ENCODE measurements at places on chromosomes 6 and 20.

- no peak for DNase-seq
Observed at GRCh38 chr6:4291453-4292403, 156.4 kb upstream of the ECI2 start.

GRCh38 chr20:8291873-8292272, 159.8 kb downstream of the PLCB1 start:
- DNase-seq, result no peak

GRCh38 chr20:23156842-23157423, 70.8 kb upstream of the CD93 start:
- DNase-seq, result no peak

DNA sequence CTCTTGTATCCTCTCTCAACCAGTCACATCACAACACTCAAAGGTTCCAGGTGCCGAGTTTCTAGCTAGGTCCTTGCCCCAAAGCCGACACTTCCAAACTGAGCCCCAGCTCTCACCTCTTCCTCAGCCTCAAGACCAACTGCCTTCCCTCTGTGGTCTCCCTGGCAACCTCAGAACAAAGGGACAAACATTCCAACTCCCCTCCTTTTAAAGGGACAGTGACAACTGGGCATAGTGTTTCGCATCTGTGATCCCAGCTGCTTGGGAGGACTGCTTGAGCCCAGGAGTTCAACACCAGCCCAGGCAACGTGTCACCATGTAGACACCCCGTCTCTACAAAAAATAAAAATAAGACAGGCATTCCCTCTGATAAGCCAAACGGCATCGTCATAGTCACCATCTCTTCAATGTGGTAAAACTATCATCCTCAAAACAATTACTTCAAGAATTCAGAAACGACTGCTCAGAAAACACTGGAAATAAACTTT, 11.3 kb downstream of the DIDO1 start:
- DNase-seq, result peak; percentile 21

DNA sequence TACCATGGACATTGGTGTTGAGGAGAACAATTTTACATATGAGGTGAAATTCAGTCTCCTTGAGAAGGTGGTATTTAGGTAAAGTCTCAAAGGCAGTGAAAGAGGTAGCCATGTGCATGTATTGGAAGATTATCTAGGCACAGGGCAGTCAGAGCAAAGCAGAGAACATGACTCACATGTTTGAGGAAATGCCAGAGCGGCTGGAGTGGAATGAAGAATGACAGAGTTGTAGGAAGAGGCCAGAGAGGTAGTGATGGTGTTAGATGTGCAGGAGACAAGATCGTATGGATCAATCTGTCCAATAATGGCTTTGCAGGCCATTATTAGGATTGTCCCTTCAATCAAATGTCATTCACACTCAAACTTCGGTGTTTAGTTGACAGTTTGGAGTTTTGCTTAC, 449.4 kb upstream of the PTCHD4 start:
- DNase-seq, result no peak

DNA sequence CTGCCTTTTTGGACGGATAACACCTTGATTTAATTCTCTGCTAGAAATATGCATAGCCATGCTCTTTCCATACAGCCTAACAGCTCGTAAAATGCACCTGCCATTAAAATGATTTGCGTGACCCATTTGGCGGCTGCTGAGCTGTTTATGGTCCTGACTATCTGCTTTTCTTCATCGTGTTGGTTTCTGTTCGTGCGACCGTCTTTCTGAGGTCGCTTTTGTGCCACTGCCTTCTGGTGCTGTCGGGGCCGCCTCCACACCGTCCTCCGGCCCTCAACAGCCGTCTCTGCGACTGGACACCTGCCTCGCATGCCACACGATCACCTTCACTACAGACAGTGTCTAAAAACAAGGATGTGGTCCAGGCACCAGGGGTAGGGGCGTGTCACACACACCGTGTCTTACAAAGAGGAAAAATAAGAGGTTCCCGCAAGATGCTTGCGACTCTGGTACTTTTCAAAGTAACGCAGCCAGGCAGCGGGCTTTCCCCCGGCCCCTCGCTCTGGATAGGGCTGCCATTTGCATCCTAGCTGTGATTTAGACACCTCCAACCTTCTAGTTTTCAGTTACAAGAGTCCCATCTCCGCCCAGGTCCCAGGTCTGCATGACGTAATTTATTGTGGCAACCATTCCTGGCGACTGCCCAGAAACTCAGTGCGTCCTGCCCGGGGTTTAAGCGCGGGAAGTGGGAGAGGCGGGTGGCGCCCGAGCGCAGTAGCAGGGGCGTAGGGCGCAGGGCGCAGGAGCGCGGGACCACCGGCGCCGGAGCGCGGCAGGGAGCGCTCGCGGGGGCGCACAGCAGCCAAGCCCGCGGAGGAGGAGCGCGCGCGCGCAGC, at the start of gene STMND1:
Gene STMND1 (plus strand): TSS at position 629 of the 836 bp plus-strand sequence. CDS start 208 bp downstream, outside the sequence.
- peak; percentile 92 for DNase-seq

- no peak for DNase-seq
Observed at GRCh38 chr6:33577106-33577535, 3.0 kb downstream of the BAK1 start.

- no peak for DNase-seq
Observed at GRCh38 chr6:33124947-33125346, 49.2 kb downstream of the HLA-DPB1 start.

DNA sequence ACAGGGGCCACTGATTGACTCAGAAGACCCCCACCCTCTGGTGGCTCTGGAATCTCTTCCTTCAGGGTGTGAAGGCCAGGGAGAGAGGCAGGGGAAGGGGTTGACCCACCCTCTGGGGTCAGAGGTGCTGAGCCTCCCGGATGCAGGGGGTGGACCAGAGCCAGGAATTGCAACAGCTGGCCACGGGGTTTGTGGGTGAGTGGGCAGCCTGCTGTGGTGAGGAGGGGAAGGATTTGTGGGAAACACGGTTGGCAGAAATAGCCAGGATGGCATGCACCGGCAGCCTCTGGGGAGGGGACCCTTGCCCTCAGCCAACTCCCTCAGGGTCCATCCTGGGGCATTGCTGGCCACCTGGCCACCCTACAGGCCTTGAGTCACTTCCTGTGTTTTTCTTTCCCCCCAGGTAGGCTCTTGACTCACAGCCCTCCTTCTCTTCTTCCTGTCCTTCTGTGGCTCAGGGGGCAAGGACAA, 92.8 kb downstream of the MRPL14 start:
- DNase-seq, result no peak

DNA sequence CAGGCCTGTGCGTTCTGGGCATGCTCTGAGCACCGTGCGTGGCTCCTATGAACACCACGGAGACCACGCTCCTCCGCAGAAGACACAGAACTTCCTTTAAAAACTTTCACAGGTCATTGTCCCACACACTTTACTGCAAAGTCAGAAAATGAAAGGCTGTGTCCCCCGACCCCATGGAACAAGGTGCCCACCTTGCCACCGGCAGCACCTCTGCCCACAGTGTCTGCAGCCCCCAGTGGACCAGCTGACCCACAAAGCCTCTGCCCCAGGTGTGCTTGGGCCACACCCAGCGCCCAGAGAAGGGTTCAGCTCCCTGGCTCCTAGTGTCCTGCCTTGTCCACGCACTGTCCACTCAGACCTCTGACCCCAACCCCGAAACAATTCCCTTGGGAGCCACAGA, 8.7 kb downstream of the TAF4 start:
- DNase-seq, result no peak

- no peak for DNase-seq
Observed at GRCh38 chr6:88167352-88167937, 1.3 kb upstream of the CNR1 start.

DNA sequence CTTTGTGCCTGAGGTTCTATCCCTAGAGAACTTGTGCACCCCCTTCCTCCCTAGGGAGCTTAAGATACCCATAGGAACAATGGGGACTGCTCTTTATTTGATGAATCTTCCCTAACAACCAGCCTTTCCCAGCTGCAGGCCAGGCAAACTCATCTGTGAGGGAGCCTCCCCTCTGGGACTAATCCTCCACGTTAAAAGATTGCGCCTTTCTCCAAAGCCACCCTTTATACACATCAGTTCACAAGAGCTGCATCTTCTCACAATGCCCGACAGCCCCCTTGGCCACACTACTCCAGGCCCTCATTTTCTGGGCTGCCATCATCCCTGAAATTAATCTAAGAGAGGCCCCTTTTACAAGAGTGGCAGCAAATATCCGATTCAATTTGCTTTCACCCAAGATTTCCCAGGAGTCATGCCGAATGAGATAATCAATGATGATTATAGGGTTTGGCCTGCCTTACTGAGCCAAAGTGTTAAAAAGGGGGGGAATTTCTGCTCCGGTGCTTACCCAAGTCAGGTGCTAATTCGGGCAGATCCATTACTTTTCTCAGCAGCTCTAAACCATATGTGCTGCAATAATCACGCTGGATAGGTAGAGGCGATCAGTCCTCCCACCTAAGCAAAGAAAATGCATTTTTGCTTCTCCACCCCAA, 336.5 kb downstream of the KIF16B start:
- DNase-seq, result no peak

DNA sequence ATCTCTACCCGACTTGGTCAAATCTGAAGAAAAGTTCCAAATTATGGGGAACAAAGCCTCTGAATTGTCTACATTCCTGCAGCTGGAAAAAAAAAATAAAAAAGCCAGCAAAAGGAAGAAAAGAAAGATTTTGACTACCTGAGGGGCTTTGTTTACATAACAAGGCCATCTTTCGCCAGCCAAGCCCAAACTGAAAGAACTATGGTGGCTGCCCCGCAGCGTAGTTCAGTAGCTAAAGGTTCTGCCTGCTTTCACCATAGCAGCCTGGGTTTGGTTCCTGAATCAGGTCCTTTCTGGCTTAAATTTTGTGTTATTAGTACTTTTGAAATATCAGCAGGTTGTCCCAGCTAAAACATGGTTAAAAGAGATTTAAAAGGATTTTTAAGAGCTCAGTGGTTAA, 35.4 kb downstream of the ZNF133 start:
- no peak for DNase-seq

DNA sequence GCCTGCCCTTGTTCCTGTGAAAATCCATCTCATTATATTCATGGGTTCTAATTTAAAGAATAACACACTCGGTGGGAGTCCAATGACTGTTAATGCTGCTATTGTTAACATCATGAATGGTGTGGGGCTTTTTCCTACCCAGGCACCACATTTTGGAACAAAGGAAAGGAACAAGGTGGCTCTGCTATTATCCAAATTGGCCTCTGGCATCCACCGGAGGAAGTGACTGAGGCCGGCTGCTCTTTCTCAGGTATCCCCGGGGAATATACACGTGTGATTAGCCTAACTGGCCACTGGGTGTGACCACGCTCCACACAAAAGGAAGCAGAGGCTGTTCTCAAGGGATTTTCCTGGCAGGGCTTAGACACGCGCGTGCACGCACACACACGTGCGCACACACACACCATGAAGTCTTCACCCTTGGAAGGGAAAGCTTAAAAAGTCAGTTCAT, 601.2 kb upstream of the ARID1B start:
- peak; percentile 94 for DNase-seq
